ENCODE measurements at places on chromosomes 3 and 15.
A peak's percentile ranks its signal among the peaks of the same experiment; 100 is the strongest.

- no peak for DNase-seq
Measured at GRCh38 chr3:10855871-10856662, 40.0 kb downstream of the SLC6A11 start.

DNA sequence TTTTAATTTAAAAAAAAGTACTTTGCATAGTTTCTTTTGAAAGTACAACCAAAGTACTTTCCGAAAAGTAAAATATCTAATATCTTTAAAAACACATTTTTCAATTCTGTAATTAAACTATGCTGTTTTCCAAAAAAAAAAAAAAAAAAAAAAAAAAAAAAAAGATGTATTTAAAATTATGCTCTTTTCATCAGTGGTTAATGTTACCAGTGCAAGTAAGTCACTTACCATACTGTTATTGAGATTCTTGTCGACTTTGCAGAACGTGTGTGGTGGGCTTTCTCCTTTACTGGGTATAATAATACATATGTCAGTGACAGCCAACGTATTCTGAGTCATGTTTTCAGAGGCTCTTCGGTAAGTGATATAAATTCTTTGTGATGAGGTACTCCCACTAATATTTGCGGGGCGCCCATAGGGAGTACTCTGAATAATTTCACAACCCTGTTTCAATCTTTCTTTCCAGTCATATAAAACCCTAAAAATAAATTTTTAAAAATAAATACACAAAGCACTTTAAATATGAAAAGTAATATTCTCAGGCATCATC, 39.9 kb downstream of the DENND4A start:
- no peak for DNase-seq

- DNase-seq, result no peak
Measured at GRCh38 chr3:193530231-193531165, 24.2 kb downstream of the ATP13A4 start.

GRCh38 chr3:139519998-139520737, 19.4 kb downstream of the RBP1 start:
- DNase-seq, result no peak

DNA sequence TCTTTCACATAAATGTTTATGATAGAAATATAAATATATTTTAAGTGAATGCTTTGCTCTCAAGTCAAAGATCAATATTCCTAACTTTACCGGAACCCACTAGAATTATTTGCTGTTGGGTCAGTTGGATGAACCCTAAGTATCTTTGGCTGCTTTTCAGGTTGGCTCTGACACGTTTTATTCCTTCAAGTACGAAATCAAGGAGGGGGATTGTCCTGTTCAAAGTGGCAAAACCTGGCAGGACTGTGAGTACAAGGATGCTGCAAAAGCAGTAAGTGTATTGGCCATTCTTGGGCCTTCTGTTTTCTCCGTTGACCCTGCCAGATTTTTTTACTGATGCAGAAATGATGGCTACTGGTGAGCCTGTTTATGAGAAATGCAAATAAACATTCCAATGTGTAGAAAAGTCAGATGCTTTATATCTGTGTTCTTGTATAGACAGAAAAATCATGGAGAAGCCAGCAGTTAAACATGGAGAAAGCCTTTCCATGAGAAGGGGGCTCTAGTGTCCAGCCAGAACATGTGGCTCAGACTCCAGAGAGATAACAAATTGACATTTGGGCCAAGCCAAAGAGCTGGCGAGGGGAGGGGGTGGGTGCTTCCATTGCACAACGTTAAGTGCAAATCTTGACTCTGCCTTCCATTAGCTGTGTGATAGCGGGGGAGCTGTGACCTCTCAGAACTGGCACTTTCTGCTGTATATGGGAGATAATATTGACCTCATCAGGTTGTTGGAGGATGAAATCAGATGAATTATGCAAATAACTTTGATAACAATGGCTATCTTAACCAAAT, 3.0 kb downstream of the KNG1 start:
- DNase-seq, result no peak

GRCh38 chr3:150357140-150357539, 51.0 kb upstream of the TSC22D2 start:
- no peak for DNase-seq

DNA sequence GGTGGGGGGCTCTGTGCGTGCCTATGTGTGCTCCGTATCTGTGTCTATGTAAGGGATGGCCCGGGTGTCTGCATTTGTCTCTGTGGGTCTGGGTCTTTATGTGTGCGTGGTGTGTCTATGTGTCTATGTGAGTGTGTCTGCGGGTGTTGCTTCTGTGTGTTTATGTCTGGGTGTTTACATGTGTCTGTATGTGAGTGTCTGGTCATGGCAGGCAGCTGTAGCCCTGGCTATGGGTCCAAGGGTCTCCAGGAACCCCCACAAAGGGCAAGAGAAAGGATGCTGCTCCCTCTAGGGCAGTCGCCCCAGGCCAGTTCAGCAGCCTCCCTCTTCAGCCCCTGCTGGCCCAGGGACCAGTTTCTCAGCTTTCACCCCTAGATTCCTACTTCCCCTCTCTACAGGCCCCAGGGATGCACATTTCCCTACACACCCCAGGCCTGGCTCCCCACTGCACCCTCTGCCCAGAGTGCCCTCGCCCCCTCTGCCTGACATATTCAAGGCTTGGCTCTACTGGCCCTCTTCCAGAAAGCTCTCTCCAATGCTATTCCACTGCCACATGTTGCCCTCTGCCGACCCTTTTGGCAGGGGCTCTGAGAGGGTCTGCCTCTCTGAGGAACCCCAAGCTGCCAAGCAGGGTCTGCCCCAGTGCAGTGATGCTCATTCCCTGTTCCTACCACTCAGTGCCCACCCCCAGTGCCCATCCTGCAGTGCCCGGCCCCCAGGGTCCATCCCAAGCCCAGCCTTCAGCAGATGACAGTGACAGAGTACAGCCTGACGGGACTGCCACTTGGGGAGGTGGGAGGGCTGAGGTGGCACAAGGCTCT, 1.0 kb upstream of the MYL3 start:
- DNase-seq, result no peak

DNA sequence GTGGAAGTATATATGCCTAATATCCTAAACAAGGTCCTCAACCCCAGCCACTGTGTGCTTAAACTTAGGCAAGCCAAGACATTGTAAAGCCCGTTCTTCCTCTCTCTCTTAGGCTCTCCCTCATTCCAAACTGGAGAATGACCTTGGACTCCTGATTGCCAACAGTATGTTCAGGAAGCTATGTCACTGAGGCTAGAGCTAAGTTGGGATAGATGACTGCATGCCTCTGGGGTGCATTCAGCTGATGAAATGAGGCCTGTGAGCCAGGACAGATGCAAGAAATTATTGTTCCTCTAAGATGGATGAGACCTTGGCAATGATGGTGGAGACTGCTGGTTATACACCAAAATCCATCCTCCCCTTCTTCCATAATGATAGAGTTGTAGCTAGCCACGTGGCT, 27.9 kb upstream of the TBC1D21 start:
- no peak for DNase-seq

- no peak for DNase-seq
Measured at GRCh38 chr3:158111861-158112260, 2.0 kb downstream of the RSRC1 start.

DNA sequence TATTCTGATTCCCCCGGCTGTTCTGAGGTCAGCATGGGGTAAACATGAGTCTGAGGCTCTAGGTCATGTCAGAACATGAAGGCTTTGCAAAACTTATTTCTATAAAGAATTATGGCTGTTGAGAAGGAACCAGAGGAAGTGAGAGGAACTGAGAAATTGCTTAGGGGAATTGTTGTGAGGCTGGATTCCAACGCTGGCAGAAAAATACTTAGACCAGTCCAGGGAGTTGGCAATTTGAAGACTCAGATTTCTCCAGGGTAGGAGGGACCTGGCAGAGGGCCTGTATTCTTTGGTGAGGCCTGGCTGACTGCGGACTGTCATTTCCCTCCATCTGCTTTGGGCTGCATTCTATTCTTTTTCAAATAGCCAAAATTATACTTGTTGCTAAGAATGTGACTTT, 155.5 kb downstream of the PLD1 start:
- DNase-seq, result no peak

- peak; percentile 56 for DNase-seq
Measured at GRCh38 chr3:127172781-127173515, 20.0 kb upstream of the PRR23E start.

GRCh38 chr15:40087991-40088928, 20.4 kb downstream of the BMF start:
- no peak for DNase-seq

GRCh38 chr15:27863000-27863399, 236.1 kb downstream of the OCA2 start:
- DNase-seq, result no peak

- no peak for DNase-seq
Measured at GRCh38 chr3:104952146-104952972, 414.4 kb upstream of the ALCAM start.

Data from NCI-H510A (cell line).